CD14-positive monocyte (primary cell): ENCODE measurements at places on chromosomes 5 and 9. TPM values are rescaled to one million over a fixed set of nuclear protein-coding genes. Genes with fewer than 3 reads are reported as not detected.

GRCh38 chr5:107373549-107374263 is 297.0 kb downstream of the EFNA5 start:
- peak; percentile 50 for DNase-seq
- peaks cover 16% of the 10 kb centered on the region for H3K4me1 ChIP-seq
- no peak overlapping the region for H3K27ac ChIP-seq
- no peak overlapping the region for H3K4me3 ChIP-seq
- H3K27me3 ChIP-seq, result no peaks in the 10 kb centered on the region
- no peaks in the 10 kb centered on the region for H3K36me3 ChIP-seq

- H3K27ac ChIP-seq, result no peak overlapping the region
- H3K4me1 ChIP-seq, result no peaks in the 10 kb centered on the region
- DNase-seq, result no peak
Observed at GRCh38 chr9:106796771-106797170, 66.2 kb upstream of the ZNF462 start.

CTSL gene
- 22.0 TPM for polyA plus RNA-seq

VPS13A gene
- 0.27 TPM for polyA plus RNA-seq

TAF11L5 gene
- not detected in 2 replicates for polyA plus RNA-seq

- no peak overlapping the region for H3K27ac ChIP-seq
- H3K4me3 ChIP-seq, result no peak overlapping the region
Observed at GRCh38 chr5:172583931-172584511, 57.0 kb upstream of the NEURL1B start.

DNA sequence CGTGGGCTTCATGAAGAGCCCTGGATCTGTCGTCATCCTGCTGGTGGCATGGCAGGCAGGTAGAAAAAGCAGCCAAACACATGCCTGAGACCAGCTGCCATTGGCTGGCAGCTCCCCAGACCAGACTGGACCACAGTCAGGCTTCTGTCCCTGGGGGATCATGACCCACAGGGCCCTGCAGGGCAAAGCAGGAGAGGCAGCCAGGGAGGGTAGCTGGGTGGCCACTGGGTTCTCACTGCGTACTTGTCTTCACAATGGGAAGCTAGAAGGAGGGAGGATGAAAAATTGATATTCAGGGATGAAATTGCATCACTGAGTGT is 67.8 kb upstream of the GARNL3 start:
- no peak for DNase-seq
- no peaks in the 10 kb centered on the region for H3K4me1 ChIP-seq
- H3K4me3 ChIP-seq, result no peak overlapping the region
- H3K36me3 ChIP-seq, result no peaks in the 10 kb centered on the region
- H3K27ac ChIP-seq, result no peak overlapping the region

GRCh38 chr9:38017149-38017884 is 51.7 kb downstream of the SHB start:
- no peak overlapping the region for H3K27ac ChIP-seq
- no peak overlapping the region for H3K4me3 ChIP-seq
- H3K27me3 ChIP-seq, result no peaks in the 10 kb centered on the region
- DNase-seq, result no peak

LCN15 gene
- not detected for polyA plus RNA-seq

DNA sequence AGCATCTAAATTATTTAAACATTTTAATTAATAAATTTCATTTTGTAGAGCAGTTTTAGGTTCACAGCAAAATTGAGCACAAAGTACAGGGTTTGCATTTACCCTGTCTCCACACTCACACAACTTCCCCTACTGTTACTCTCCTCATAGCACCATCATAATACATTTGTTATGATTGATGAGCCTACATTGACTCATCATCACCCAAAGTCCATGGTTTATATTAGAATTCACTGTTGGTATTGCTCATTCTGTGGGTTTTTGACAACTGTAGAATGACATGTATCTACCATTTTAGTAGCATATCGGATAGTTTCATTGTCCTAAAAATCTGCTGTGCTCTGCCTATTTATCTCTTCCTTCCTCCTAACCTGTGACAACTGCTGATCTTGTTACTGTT is 411.1 kb upstream of the MPDZ start:
- no peak for DNase-seq
- no peak overlapping the region for H3K4me3 ChIP-seq
- no peaks in the 10 kb centered on the region for H3K36me3 ChIP-seq
- no peaks in the 10 kb centered on the region for H3K4me1 ChIP-seq
- H3K27ac ChIP-seq, result no peak overlapping the region
- no peaks in the 10 kb centered on the region for H3K27me3 ChIP-seq

DNA sequence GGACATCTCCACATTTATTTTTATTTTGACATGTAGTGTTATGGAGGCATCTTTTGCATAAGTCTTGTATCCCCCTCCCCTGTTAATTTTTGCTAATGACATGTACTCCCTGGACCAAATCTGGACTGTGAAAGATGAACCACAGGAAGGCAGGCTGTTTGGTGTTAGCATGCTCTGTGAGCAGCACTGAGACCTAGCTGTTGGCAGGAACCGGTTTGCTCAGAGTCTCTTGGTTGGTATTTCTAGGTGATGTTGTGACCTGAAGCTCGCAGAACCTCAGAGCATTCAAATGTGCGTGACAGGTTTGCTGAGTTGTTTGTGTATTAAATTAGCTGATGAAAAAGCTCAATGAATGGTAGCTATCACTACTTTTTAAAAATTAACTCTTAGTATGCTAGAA is 53.6 kb upstream of the PHF2 start:
- peaks cover 57% of the 10 kb centered on the region for H3K36me3 ChIP-seq
- H3K4me3 ChIP-seq, result no peak overlapping the region
- DNase-seq, result no peak
- peak overlapping the region; percentile 55 for H3K27ac ChIP-seq
- H3K27me3 ChIP-seq, result no peaks in the 10 kb centered on the region

DNA sequence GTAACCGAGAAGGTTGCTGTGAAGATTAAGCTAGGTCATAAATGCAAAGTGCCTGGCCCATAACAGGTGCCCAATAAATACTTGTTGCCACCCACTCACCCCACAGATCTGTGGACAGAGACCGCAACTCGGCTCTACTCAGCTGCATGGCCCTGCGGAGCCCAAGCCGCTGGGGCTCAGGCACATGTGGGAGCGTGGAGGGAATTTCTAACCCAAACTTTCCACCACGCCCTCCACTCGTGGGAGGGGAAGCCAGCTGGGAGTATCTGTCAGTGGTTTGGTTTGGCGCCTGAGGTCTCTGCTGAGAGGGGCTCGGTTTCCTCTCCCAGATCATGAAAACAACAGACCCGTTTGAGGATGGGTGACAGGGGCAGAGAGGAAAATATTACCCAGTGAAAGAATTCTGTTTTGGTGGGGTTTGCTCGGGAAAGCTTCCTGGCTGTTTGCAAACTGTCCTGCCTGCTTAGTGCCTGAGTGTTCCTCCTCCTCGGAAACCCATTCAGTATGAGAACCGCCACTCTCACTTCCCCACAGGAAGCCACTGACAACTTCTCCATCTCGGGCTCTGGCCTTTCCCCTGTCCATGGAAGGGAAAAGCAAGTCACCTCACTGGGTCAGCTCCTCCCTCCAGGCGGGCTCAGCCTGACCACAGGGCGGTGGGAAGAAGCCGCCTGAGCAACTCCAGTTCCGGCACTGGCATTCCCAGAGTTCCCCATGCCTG is 60.1 kb downstream of the RGS3 start:
- peak overlapping the region; percentile 77 for H3K27ac ChIP-seq
- no peaks in the 10 kb centered on the region for H3K36me3 ChIP-seq
- no peaks in the 10 kb centered on the region for H3K27me3 ChIP-seq
- peak; percentile 88 for DNase-seq
- H3K4me1 ChIP-seq, result peaks cover 32% of the 10 kb centered on the region

DNA sequence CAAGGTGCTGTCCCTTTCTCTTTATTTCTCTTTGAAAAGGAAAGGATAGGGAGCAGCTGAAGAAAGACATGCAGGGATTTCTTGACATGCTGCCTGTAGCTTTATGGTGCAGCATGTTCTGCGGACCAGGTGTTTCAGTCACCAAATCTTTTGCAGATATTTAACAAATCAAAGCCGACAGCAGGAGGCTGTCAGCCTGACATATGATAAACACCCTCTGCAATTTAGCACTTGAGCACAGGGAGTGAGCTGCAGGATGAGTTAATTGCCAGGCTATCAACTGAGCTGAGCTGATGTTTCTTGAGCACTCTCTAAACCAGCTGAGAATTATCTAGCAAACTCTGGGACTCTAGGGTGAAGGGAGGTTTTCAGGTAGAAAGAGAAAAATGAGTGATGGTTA is 212.8 kb upstream of the ATP10B start:
- no peaks in the 10 kb centered on the region for H3K4me1 ChIP-seq
- no peak for DNase-seq
- H3K36me3 ChIP-seq, result no peaks in the 10 kb centered on the region
- H3K4me3 ChIP-seq, result no peak overlapping the region
- no peak overlapping the region for H3K27ac ChIP-seq

DNA sequence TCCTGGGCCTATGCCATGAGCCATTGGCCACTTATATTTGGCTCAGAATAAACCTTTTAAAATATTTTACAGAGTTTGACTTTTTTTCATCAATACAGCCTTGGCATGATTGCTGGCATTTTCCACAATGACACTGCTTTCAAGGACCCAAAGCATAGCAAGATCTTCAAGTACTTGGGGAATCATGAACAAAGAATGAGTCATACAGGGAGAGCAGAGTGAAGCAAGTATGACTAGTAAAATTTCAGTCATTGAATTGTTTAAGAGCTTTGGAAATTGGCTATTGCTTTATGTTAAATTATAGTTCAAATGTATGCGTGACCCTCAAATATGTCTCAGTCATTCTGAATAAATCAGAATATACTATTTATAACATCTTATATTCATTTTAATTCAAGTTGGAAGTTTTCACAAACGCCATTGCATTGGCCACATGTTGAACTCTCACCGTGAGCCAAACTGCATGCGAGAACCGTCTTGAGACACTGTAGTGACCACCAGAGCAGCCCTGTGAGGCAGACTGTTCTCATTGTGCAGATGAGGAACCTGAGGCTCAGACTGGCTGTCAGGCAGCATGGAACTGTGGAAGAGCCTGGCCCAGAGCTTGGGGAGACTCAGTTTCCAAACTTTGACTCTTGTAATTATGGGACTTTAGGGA is 52.9 kb downstream of the GDNF start:
- no peak for DNase-seq
- no peaks in the 10 kb centered on the region for H3K4me1 ChIP-seq
- no peaks in the 10 kb centered on the region for H3K27me3 ChIP-seq
- H3K36me3 ChIP-seq, result no peaks in the 10 kb centered on the region
- no peak overlapping the region for H3K4me3 ChIP-seq

PCDHGB3 gene
- not detected for polyA plus RNA-seq

CAMK4 gene
- not detected in 2 replicates for polyA plus RNA-seq

PLEKHG4B gene
- not detected in 2 replicates for polyA plus RNA-seq

GRCh38 chr9:96852676-96853075 is 1.6 kb downstream of the ZNF782 start:
- H3K27me3 ChIP-seq, result peaks cover 3% of the 10 kb centered on the region
- H3K4me1 ChIP-seq, result peaks cover 20% of the 10 kb centered on the region
- no peak overlapping the region for H3K27ac ChIP-seq
- no peak overlapping the region for H3K4me3 ChIP-seq

GRCh38 chr9:37995348-37995737 is 73.7 kb downstream of the SHB start:
- peak; percentile 37 for DNase-seq
- no peaks in the 10 kb centered on the region for H3K27me3 ChIP-seq
- peaks cover 75% of the 10 kb centered on the region for H3K4me1 ChIP-seq
- H3K36me3 ChIP-seq, result no peaks in the 10 kb centered on the region
- H3K27ac ChIP-seq, result peak overlapping the region; percentile 85

GRCh38 chr5:132274050-132274792 is 16.7 kb downstream of the PDLIM4 start:
- peaks cover 25% of the 10 kb centered on the region for H3K4me1 ChIP-seq
- H3K4me3 ChIP-seq, result no peak overlapping the region

FAM114A2 gene
- 18.4 TPM for polyA plus RNA-seq

DNA sequence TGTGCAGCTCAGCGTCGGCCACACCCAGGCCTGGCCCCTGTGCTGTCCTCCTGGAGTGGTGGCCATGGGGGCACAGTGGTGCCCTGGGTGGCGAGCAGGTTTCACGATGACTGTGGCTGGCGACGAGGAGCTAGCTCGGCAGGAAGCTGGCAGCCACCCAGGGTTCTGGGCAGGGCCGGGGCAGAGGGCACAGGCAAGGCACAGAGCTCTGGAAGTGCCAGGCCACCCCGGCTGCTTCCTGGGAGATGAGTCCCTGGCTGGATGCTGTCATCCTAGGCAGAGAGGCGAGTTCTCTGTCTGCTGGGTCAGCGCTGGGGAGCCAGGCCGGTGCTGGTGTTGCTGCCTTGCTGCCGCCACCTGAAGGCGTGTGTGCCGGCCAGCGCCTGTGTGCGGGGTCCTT is 51.7 kb downstream of the RXRA start:
- H3K27ac ChIP-seq, result peak overlapping the region; percentile 22
- no peak overlapping the region for H3K4me3 ChIP-seq

GRIA1 gene
- not detected in 2 replicates for polyA plus RNA-seq

GRCh38 chr9:89177012-89177943 is 1.3 kb downstream of the SHC3 start:
- peaks cover 10% of the 10 kb centered on the region for H3K4me1 ChIP-seq
- no peak for DNase-seq
- no peak overlapping the region for H3K27ac ChIP-seq
- H3K4me3 ChIP-seq, result no peak overlapping the region

NMUR2 gene
- polyA plus RNA-seq, result not detected in 2 replicates

GRCh38 chr5:91070761-91071550 is 312.2 kb downstream of the ARRDC3 start:
- H3K36me3 ChIP-seq, result no peaks in the 10 kb centered on the region
- no peak overlapping the region for H3K27ac ChIP-seq
- H3K4me3 ChIP-seq, result no peak overlapping the region
- no peaks in the 10 kb centered on the region for H3K27me3 ChIP-seq
- no peaks in the 10 kb centered on the region for H3K4me1 ChIP-seq

NPM1 gene
- 191 TPM for polyA plus RNA-seq

DNA sequence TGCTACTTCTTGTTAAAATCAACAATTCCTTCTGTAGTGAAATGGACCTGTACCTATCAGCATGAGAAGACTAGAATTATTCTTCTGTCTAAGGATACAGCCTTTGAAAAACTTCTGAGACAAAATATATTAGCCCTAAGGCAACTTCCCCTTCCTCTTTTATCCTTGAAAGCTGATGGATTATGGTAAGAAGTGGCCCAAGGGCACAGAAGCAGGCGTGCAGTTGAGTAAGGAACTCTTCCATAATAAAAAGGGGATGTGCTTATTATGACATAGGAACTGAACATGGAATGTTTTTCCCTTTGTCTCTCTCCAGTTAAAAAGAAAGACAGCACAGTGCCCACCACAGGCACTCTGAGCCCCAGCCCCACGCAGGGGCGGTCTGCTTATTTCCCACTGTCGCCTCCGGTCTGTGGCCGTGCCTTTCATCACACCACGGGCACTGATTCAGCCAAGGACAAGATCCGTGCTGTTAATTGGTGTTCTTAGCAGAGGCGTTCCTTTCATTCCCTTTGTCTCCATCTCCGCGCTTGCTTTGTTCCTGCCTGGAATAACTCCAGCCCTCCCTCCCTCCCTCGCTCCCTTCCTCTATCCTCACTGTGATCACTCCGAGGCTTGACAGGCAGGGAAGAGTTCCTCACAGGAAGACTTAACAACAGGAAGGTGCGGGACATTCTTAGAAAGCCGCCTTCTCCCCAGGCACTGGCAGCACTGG is 135.9 kb upstream of the OTULINL start:
- no peak overlapping the region for H3K4me3 ChIP-seq
- H3K27ac ChIP-seq, result no peak overlapping the region
- H3K4me1 ChIP-seq, result peaks cover 4% of the 10 kb centered on the region
- peaks cover 51% of the 10 kb centered on the region for H3K36me3 ChIP-seq
- no peak for DNase-seq

GRCh38 chr9:116162241-116162781 is 8.7 kb downstream of the PAPPA start:
- H3K27ac ChIP-seq, result no peak overlapping the region
- DNase-seq, result no peak
- peaks cover 8% of the 10 kb centered on the region for H3K27me3 ChIP-seq
- H3K4me1 ChIP-seq, result no peaks in the 10 kb centered on the region
